Activated naive CD8-positive, alpha-beta T cell treated with anti-CD3 and anti-CD28 coated beads, Interleukin-2, amount 50 U/mL, for 24 hours (primary cell): ENCODE measurements at places on chromosomes 16 and 17.

DNA sequence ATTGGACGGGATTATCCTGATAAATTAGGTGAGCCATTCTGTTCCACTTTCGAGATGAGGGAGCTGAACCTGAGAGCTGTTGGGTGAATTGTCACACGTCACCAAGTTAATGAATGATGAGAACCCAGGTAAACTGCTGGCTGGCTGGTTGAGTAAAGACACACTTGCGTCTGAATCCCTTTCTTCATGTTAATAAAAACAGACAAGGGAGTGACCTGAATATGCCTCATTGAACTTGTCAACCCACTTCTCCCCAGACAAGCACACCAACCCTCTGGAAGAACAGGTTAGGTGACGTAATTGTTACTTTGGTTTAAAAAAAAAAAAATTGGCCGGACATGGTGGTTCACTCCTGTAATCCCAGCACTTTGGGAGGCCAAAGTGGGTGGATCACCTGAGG, 400.9 kb upstream of the CDH5 start:
- DNase-seq, result no peak

GRCh38 chr17:38453951-38454421, 25.7 kb downstream of the ARHGAP23 start:
- no peak for DNase-seq

GRCh38 chr16:78290395-78290794, 190.9 kb downstream of the WWOX start:
- DNase-seq, result no peak

DNA sequence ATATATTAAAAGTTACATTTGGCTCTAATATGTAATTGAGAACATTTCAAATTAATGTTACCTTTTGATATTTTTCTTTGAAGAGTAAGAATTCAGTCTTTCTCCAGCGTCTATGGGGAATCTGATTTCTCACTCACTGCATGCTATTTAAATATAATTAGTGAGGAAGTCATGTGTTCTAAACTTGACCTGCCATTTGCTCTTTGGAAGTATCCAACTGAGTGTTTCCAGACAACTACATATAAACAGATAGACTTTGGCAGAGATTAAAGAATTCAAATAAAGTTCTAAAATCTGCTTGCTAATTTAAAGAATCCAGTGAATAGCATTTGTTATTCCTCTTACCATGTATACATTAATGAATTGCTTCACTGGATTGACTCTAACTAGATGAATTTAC, 23.5 kb downstream of the OMG start:
- no peak for DNase-seq

DNA sequence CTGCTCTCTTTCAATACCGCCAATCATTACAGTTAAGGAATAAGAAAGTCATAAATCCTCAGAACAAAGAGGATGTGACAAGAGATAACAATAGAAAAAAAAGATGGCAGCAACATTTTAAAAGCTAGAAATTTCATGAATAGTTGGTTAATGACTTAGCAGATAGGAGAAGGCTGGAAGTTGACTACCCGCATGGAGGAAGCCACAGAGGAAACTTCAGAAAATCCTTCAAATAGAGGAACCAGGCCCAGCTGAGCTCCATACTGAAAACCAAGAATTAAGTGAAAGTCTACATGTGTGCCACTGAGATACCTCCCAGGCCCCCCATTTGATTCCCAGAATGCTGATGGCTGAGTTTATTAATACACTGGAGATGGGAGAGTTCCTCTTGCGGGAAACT, 109.3 kb downstream of the GSG1L start:
- no peak for DNase-seq

DNA sequence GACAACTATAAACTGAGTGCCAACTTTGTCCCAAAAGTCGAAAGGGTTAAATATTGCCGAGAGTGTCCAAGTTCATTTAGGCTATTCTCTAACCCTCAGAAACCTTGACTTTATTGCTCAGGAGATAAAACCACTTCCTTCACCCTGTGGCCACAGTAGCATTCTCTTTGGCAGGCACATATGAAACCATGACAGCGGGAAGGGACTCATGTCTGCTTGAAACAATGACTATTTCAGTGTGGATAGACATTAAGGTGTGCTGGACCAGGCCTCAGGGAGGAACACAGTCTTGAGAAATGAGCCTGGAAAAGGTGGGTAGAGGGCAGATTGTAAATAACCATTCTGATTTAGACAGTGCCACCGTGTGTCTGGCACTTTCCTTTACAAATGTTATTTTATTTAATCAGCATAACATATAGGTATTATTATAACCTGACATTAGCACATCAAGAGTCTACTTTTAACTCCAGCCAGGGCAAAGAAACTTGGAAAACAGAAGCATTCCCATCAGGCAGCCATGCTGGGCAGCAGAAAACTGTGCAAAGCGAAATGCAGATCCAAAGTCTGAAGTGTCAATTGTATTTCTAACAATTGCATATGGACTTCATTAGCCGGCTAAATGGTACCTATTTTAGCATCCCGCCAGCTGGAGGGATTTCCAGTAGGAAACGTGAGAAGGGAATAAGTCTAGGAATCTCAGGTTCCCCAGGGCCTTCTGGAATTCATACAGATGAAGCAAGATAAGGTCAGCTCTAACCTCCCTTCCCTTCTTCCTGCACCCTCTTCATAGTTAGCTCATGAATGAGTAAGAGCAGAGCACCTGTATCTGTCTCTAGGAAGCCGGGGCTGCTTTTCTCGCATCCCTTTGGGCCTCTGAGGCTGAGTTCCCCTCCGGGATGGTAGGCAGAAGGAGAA, 212.8 kb upstream of the ELAC2 start:
- DNase-seq, result no peak

DNA sequence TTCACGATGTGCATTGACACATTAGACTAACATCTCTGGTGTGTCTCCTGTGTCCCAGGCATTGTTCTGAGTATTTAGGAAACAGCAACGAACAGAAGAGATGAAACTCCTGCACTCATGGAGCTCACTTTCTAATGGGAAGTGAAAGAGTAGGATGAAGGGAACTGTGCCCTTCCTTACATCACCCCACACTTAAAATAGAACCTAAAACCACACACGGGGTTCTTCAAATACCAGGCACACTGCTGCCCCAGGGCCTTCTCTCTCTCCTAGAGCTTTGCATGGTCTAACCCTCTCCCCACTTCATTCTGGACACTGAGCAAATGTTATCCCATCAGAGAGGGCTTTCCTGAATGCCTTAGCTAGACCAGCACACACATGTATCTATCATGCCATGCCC, 33.7 kb downstream of the TRIM25 start:
- DNase-seq, result no peak

- DNase-seq, result no peak
Observed at GRCh38 chr17:10192461-10192860, 5.9 kb downstream of the GAS7 start.

- no peak for DNase-seq
Observed at GRCh38 chr16:65002265-65002664, 119.6 kb downstream of the CDH11 start.

- no peak for DNase-seq
Observed at GRCh38 chr17:4576161-4576558, 8.2 kb upstream of the SMTNL2 start.

DNA sequence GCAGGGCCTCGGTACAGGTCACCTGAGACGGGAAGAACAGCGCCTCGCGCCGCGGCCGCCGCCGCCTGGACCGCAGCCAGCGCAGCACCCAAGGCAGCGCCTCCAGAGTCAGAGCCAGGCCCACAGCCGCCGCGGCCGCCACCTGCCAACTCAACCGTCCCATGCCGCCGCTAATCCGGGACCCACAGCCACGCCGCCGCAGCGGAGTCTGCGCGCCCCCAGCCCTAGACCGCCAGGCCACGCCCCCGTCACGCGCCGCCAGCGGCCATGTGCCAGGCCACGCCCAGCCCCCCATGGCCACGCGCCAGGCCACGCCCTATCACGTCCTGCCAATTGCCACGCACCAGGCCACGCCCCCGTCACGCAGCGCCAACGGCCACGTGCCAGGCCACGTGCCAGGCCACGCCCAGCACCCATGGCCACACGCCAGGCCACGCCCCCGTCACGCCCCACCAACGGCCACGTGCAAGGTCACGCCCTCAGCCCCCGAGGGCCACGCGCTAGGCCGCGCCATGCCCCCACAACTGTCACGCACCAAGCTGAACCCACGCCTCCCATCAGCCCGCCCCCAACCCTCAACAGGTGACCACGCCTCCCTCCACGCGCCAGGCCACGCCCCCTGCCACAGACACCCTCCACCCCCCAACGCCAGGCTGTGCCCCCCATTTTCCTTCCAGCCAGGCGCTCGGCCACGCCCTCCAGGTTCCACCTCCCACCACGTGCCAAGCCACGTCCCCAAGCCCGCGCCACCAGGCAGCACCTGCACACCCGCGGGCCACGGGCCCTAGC, at the start of gene PLD6:
TSS of gene PLD6 (minus strand) at position 210 of the 789 bp plus-strand sequence. CDS start at position 163, 47 bp downstream.
- DNase-seq, result peak; percentile 91

GRCh38 chr16:2473446-2473926, 1.4 kb upstream of the TBC1D24 start:
- DNase-seq, result peak; percentile 41

DNA sequence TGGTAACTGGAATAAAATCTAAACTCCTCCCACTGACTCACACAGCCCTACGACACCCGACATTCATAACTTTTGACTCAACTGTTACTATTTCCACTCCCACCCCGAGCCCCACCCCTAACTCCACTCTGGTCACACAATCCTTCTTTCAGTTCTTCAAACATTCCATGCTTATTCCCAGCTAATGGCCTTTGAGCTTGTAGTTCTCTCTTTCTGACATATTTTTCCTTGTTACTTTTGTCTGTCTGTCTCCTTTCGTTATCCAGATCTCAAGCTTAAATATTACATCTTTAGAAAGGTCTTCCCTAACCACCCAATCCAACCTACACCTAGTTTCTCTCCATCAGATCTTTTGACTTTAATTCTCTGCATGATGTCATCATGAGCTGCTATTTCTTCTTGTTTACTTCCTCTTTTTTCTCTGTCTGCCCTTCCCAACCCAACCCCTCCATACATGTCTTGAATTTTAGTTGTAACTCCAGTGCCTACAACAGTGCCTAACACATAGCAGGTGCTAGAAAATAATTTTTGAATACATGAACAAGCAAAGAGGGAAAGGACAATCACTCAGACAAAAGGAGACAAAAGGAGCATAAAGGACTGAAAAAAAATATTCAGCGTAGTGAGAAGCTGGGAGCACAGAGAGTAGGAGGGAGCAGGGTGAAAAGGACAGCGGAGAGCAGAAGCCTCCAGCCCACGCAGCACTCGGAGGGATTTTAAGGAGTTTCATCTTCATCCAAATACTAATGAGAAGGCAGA, 65.2 kb upstream of the SMIM36 start:
- no peak for DNase-seq

GRCh38 chr17:2212400-2212981, 91.1 kb downstream of the SMG6 start:
- no peak for DNase-seq

DNA sequence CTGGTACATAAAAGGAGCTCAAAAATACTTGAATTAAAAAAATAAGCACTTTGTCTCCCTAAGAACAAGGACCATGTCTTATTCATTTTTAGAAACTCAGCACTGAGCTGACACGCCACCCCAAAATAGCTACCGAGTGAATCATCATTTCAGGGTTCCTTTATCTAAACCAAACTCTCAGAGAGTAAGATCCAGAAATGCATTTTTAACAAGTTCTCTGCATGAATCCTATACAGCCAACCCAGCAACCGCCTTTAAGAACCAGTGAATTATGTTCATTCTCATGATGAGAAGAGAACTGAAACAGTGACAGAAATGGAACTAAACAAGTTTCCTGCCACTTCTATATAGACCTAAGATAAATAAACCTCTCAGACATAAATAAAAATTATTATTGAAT, 8.7 kb downstream of the C16orf87 start:
- DNase-seq, result no peak

GRCh38 chr16:54446639-54447038, 160.1 kb upstream of the IRX3 start:
- DNase-seq, result no peak

DNA sequence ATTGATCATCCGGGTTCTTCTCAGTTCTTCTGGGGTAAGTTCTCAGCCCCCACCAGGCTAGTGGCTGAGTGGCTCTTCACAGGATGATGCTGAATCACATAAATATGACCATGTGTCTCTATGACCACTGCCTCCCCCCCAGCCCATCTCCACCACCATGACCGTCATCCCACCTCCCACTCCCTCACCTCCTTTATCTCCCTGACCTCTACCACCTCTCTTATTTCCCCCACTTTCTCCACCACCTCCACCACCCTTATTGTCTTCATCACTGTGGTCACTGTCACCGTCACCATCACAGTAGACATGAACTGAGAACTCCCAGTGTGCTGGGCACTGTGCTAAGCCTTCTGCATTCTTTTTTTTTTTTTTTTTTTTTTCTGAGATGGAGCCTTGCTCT, 32.5 kb downstream of the RGS9 start:
- no peak for DNase-seq

- no peak for DNase-seq
Observed at GRCh38 chr16:71474864-71475263, 12.8 kb upstream of the ZNF23 start.

DNA sequence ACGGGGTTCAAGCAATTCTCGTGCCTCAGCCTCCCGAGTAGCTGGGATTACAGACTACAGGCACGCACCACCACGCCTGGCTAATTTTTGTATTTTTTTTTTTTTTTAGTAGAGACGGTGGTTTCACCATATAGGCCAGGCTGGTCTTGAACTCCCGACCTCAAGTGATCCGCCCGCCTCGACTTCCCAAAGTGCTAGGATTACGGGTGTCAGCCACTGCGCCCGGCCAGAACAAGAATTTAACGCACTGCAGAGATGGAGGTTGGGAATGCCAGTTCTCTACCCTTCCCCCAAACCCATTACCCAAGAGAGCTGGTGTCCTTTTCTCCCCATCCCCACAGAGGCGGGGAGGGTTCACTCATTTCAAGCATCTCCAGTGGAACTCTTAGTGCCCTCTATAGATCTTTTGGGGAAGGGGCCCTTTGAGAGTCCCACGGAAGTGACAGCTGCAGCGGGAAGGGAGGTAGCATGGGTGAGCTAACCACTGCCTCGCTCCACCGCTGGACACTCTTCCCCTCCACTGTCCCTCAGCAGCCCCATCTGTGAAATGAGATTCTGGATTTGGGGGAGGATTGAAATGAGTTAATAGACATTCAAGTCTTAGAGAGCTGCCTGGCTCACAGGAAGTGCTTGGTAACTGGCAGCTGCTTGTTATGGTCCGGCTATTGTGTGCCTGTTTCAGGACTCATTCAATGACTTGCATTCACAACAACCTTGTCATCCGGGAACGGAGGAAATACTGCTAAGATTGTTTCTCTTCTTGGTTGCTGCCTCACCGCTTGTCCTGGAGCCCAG, 3.5 kb upstream of the UBALD2 start:
- no peak for DNase-seq

- peak; percentile 49 for DNase-seq
Observed at GRCh38 chr16:22373662-22374310, 633 bp downstream of the CDR2 start.

DNA sequence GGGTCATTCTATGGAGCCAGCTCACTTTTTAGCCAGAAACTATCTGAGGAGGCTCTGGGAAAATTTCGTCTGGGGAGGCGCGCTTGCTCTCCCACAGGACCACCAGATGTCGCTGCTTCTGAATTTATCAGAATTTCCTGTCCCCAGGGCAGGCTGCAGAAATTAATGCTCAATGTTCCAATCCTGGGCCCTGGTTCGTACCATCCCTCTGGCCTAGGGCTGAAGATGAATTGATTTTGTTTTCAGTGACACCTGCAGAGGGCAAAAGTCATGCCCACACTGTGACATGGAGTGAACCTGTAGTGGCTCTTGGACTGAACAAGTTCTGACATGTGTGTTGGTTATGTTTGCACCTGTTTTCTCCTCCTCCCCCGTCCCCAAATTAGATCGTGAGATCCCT, 482.6 kb downstream of the NPIPA7 start:
- peak; percentile 58 for DNase-seq

- no peak for DNase-seq
Observed at GRCh38 chr16:86508947-86509758, 1.2 kb upstream of the FOXF1 start.

- no peak for DNase-seq
Observed at GRCh38 chr17:62615503-62615902, 12.0 kb upstream of the MRC2 start.
